ENCODE measurements at places on chromosomes 13 and 19. TPM values are rescaled to one million over a fixed set of nuclear protein-coding genes. Genes with fewer than 3 reads are reported as not detected.

OVOL3 gene
- total RNA-seq = not detected

LRG1 gene
- total RNA-seq = not detected

SHISA2 gene
- total RNA-seq = 119 TPM

PLK5 gene
- total RNA-seq = not detected

FXYD3 gene
- total RNA-seq = not detected

CACNG8 gene
- total RNA-seq = 0.13 TPM

Data from mesangial cell (primary cell).